ENCODE measurements at places on chromosomes 5 and 9.

GRCh38 chr5:145161391-145161790 lies 673.8 kb downstream of the PRELID2 start:
- DNase-seq = no peak

DNA sequence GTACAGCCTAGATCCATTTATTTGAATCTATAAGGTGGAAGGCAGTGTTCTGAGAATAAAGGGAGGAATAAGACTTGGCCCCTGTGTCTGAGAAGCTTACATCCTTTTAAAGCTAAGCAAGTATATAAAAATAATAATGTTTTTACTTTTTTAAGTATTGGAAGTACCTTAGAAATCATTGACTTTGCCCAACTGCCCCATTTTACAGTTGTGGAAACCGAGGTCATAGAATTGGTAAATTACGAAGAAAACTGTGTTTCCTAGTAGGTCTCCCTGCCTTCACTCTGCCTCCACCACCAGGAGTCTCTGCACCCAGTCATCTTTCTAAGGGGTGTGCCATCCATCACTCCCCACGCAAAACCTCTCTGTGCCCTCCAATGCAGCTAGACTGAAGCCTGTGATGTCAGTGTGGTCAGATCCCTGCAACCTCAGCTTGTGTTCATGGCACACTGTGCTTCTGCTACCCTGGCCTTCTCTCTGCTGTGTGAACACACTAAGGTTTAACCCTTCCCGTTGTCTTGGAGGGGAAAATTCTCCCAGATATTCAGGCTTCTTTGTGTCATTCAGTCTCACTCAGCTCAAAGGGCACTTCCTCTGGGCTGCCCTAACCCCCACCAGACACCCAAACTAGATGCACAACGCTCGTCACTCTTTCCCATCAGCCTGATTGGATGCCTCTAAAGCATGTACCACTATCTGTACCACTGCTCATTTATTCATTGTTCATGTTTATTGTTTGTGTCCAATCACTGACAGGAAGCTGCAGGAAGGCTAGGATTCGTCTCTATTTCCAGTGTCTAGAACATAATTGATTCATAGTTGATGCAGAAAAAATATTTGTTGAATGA lies 18.2 kb downstream of the ADRB2 start:
- DNase-seq = no peak

- no peak for DNase-seq
Measured at GRCh38 chr5:113450462-113450861, 15.7 kb upstream of the TSSK1B start.

- no peak for DNase-seq
Measured at GRCh38 chr5:115487756-115488155, 56.8 kb downstream of the FEM1C start.

DNA sequence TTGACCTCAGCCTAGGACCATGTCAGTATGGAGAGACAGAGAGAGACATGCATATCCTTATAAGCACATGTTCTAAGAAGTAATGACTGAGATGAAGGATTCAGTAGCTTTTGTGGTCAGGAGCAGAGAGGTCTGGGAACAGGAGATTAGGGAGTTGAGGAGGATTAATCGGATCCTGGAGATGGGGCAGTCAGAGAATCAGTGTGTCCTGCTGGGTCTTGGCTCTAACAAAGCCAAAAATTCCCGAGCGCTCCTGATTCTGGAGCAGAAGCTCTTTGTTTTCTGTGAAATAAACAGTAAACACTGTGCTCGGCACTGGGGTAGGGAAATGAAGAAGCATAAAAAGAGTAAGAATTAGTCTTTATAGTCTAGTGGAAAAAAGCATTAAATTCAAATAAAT lies 520.0 kb upstream of the CLINT1 start:
- DNase-seq = no peak

DNA sequence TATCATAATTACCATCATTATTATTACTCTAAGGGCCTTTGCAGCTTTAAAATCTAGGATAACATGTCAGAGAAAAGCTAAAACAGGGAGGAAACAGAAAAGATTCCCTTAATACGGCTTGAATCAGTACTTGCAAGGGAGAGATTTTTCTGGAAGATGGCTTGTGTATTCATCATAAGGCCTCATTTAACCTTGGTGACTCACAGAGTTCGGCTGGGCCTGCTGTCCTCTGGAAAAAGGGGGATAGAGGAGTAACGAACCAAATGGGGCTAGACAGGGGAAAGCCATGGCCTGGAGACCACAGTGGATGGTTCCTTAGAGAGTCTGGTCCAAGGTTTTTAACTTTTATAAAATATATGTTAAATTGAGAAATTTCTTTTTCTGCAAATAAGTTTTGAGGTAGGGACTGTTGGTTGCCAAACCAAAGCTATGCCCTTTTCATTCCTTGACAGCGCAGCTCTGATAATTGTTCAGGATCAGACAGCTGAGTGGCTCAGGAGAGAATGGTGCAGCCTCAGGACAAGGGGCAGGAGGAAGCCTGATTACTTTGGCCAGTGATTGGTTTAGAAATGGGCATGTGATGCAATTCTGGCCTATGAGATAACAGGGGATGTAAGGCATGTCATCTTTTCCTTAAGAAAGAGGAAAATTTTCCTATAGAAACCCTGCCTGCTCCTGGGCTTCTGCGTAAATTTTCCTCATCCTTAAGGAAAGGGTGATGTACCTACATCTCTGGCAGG lies 25.6 kb upstream of the GSN start:
- DNase-seq = no peak

DNA sequence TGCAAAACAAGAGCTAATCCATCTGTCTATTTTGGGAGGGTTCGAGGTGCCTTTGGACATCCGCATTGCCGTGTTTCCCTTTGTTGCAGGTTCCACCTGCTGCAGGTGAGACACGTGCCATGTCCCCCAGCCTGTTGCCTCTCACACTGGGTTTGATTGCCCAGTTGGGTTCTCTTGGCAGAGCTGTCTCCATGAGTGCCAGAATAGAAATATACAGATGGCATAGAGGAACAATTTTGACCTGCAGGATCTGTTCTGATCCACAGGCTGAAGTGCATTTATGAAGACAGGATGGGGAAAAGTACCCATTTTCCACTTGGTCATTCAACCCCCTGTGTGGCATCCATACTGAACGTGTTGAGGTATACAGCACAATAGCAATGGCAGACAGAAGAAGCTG lies 178.1 kb downstream of the SGCD start:
- DNase-seq = no peak

- no peak for DNase-seq
Measured at GRCh38 chr5:166596043-166596442, 1695.4 kb upstream of the WWC1 start.

- no peak for DNase-seq
Measured at GRCh38 chr9:29966247-29966646, 2393.0 kb upstream of the C9orf72 start.

DNA sequence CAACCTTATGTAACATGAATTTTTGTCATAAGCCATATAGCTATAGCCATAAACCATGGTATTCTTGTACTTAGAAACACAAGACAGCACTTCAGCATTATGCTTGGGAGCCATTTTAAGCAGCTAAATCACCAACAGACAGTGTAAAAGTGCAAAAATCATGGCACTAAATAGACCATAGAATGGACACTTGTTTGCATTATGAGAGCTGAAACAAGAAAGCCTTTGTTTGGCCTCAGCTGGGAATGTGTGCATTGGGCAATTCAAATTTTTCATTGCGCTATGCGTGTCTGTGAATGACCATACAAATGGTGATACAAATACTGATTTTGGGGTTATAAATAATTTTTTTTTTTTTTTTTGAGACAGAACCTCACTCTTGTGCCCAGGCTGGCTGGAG lies 23.7 kb downstream of the KDM4C start:
- DNase-seq = no peak

DNA sequence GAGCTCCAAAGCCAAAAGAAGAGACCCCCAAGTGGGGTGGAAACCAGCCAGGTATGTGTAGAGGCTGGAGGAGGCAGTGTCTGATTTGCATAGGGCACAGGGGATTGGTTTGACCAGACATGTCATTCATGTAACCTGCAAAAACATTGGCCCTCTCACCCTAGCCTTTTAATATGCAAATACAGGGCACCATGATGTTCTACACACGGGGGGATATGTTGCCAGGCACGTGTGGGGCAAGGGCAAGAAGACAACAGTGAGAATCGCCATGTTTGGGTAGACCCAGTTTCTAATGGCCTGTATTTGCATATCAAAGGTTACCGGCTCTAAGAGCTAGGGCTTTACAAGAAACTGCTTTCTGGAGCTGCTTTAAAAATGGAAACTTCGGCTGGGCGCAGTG lies 208.9 kb downstream of the GOLPH3 start:
- no peak for DNase-seq

- no peak for DNase-seq
Measured at GRCh38 chr9:124347206-124347967, 67.9 kb downstream of the PSMB7 start.

GRCh38 chr9:13939134-13939533 lies 374.8 kb downstream of the NFIB start:
- no peak for DNase-seq

DNA sequence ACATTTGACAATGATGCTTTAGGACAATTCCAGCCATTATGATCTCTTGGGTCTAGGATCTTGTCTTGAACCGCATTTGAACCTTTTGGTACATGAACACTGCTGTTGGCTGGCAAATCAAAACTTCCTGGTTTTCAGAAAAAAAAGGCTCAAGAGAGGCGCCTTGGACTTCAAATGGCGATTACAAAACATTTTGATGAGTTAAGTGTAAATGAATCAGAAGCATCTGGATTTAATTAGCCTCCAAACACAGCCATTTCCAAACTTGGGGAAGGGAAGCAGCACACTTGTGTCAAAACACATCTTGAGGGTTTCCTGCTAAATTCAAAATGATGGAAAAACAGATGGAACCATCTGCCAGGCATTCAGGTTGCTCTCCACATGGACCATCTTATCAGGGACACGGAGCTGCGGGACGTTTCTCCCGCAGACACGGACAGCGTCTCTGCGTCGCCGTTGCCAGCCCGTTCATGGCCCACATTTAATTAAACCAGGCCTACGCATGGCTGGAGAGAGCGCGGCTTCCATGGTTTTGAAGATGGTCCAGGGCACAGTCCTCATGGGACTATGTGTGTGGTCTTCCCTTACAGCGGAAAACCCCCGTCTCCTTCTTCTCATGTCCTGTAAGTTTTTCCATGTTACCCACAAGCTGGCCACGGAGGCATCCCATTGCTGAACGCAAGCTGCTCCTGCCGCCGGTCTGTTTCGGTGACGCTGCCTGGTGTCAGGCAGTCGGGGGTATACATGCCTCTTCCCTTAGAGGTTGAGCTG lies 55.8 kb upstream of the PTCH1 start:
- DNase-seq = no peak

DNA sequence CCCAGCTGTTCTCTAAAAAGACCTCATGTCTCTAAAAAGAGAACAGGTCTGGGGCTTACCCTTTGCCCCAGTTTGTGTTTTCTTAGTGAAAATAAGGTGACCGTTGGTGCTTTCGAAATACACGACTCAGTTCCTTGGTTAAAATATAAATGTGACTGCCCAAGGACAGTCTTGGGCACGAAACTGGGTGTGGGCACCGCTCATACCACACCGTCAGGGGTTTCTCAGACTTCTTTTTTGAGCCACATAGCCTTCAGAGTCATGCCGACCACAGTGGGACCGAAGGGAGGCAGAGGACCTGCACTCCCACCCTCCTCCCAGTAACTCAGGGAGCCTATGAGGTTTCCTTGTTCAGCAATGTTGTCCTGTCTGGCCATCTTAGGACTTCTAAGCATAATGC lies 6.5 kb downstream of the SNX18 start:
- no peak for DNase-seq

DNA sequence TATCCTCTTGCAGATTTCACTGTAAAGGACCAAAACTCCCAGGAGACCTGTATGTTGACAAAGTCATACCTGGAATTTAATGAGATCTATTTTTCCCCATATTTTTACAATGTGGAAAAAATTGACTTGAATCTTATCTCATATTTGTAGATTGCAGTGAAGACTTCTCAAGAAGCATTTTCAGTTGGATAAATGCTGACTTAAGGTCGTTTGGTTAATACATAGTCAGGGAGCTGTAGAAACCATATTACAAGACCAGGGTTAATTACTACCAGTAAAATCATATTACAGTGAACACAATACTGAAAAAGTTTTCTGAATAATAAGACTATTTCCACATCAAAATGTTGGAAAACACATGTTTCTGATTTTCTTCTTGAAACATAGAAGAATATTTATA lies 119.8 kb downstream of the ATG10 start:
- no peak for DNase-seq

- DNase-seq = no peak
Measured at GRCh38 chr9:120740132-120740531, 25.9 kb upstream of the MEGF9 start.

- no peak for DNase-seq
Measured at GRCh38 chr5:137199201-137199600, 299.9 kb downstream of the SPOCK1 start.

GRCh38 chr9:114756920-114757319 lies 48.9 kb downstream of the TNFSF15 start:
- DNase-seq = no peak

DNA sequence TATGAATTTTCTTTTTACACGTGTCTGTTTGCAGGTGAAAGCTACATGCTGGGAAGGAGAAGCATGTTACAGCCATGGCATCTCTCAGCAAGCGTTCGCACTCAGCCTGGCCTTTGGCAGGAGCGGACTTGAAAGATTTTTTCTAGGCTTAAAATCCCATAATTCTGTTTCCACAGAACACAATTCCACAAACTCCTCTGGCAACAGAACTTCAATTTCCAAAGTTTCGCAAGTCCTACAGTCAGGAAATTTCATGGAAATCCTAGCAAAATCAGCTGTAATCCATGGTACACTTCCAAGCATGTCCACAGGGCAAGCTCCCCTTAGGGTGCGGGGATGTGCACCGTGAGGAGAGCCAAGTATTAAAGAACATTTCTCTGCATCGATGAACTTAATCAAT lies 35.9 kb downstream of the SUB1 start:
- DNase-seq = no peak

GRCh38 chr5:55437859-55438206 lies 96.9 kb downstream of the PLPP1 start:
- DNase-seq = no peak

DNA sequence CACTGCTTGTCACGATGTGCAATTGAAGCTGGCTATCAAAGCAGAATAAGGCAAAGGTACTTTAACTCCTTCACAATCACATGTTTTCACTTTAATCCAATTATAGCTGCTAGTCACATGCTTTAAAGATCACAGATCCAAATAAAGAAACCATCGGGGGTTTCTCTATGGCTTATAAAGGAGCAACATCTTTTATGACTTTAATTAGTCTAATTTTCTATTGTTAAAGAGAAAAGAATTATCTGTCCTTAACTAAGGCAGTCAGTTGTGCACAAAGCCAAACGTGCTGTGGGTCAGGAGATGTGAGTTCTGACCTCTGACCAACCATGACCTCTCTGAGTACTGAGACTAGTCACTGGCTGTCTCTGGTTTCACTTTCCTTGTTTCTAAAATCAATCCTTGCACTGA lies 561.1 kb downstream of the RAB3C start:
- DNase-seq = no peak

DNA sequence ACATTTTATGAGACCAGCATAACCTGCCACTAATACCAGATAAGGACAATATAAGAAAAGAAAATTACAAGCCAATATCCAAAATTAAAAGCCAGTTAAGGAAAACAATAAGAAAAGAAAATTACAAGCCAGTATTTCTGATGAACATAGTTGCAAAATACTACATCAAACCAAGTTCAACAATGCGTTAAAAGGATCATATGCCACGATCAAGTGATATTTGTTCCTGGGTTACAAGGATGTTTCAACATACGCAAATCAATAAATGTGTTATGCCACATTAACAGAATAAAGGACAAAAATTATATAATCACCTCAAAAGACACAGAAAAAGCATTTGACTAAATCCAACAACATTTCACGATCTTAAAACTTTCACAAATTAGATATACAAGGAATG lies 431.9 kb downstream of the ELAVL2 start:
- no peak for DNase-seq
